ENCODE measurements at places on chromosomes 2 and 18.
A peak's percentile ranks its signal among the peaks of the same experiment; 100 is the strongest.

DNA sequence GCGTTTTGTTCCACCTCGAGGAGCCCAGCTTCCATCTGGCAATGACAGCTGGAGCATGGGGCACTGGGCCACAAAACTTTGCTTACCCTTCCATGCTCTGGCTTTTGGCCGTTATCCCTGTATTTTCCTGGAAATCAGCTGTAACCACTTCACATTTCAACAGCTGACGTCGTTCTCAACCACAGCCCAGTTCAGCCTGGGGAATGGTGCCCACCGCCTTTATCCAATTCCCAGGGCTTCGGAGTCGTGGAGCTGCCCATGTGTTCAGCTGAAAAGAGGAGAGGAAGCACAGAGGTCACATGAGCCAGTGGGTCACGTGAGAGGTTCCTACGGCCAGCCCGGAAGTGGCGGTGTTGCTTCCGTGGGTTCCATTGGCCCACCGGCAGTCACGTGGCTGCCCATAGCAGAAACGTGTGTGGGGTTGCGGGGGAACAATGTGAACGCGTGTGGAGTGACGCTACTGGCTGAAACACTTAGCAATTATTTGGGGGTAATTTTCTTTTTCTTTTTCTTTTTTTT lies 16.7 kb upstream of the EDAR start:
- H3K27me3 ChIP-seq, result no peaks in the 10 kb centered on the region
- H3K4me1 ChIP-seq, result no peaks in the 10 kb centered on the region
- no peak overlapping the region for H3K27ac ChIP-seq
- no peak overlapping the region for H3K4me3 ChIP-seq

DNA sequence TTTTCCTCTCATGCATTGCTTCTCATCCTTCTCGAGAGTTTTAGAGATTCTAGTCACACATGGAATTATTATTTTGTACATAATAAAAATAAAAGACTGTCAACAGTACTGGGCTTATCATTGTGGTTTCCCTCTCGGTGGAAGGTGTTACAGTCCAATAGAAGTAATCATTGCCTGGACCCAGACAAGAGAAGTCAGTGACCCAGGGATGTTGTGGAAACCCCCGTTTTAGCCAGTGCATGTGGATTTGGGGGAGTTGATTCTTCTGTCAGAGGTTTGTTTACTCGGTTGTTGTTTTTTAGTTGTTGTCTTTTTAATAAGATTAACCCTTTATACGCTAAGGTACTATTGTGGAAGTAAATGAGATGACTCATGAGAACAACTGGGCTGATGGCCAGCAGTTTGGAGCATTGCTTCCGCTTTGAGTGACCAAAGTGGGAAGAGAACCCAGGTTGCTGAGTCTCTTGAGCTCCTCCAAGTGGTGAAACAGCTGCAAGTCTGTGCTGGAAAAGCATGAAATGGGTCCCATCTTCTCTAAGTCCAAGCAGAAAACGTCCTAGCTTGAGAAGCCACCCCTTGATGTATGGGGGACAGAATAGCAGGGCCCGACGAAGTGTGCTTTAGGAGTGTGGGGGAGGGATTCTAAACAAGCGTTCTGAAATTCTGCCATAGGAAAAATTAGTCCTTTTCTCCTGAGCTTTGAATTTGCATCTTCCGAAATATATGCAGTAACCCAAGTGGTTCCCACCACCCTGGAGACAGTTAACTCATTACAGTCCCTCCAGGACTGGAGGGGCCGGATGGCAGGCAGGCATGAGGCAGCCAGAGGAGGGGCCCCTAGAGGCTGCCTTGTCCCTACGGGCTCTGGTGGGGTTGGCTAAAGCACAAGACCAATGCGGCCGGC lies 61.8 kb upstream of the GPR45 start:
- H3K27me3 ChIP-seq, result peaks cover 42% of the 10 kb centered on the region
- H3K4me3 ChIP-seq, result no peak overlapping the region
- peaks cover 33% of the 10 kb centered on the region for H3K4me1 ChIP-seq
- peak; percentile 16 for DNase-seq

- no peak for DNase-seq
- no peak overlapping the region for H3K4me3 ChIP-seq
- no peaks in the 10 kb centered on the region for H3K27me3 ChIP-seq
These were observed 72.5 kb downstream of the XIRP2 start for GRCh38 chr2:166960702-166961270.

DNA sequence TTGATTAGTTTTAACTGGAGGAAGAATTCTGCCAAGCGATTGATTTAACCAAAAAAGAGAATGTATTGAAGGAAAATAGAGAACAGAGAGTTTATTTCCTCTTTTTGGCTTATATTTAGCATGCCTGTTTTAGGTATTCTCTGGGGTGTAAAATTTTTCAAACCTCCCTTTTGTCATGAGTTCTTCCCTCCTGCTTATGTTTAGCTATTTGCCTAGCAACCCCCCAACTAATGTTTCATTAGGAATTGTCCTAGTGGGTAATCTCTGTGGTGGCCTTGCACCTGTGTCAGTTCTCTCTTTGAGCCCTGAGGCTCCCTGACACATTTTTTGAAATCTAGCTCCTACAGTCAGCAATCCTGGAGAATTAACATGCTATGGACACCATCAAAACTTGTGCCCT lies 12.5 kb upstream of the REG1B start:
- H3K4me3 ChIP-seq, result no peak overlapping the region
- no peaks in the 10 kb centered on the region for H3K4me1 ChIP-seq
- no peak for DNase-seq
- no peak overlapping the region for H3K27ac ChIP-seq
- no peaks in the 10 kb centered on the region for H3K27me3 ChIP-seq

- H3K36me3 ChIP-seq, result peaks cover 53% of the 10 kb centered on the region
- H3K27ac ChIP-seq, result peak overlapping the region; percentile 5
- no peaks in the 10 kb centered on the region for H3K4me1 ChIP-seq
- H3K27me3 ChIP-seq, result no peaks in the 10 kb centered on the region
- H3K4me3 ChIP-seq, result no peak overlapping the region
- no peak for DNase-seq
These were observed 61.3 kb downstream of the ATL2 start for GRCh38 chr2:38315707-38316333.

DNA sequence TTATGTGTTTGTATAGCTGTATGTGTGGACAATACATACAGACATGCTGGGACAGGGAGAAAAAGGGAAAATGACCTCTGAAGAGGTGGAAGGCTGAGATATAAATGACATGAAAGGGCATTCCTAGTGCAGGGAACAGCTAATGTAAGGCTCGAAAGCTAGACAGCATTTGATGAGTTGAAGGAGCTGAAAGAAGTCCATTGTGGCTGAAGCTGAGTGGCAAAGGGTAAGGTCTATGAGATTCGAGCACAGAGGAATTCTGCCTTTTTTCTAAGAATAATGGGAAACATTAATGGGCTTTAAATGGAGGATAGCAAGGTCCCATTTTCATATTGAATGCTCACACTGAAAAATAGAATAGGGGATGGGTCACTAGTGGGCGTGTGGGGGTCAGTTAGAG lies 23.6 kb downstream of the ADD2 start:
- no peak for DNase-seq
- H3K36me3 ChIP-seq, result peaks cover 7% of the 10 kb centered on the region
- peak overlapping the region; percentile 31 for H3K27ac ChIP-seq
- H3K27me3 ChIP-seq, result no peaks in the 10 kb centered on the region

- no peak overlapping the region for H3K4me3 ChIP-seq
- peaks cover 3% of the 10 kb centered on the region for H3K4me1 ChIP-seq
- H3K27me3 ChIP-seq, result no peaks in the 10 kb centered on the region
- no peak for DNase-seq
- H3K36me3 ChIP-seq, result peaks cover 11% of the 10 kb centered on the region
These were observed 209.5 kb downstream of the DYM start for GRCh38 chr18:49250816-49251388.

GRCh38 chr2:237691029-237691907 lies 63.9 kb downstream of the LRRFIP1 start:
- peak overlapping the region; percentile 80 for H3K4me3 ChIP-seq
- peak; percentile 57 for DNase-seq
- peaks cover 46% of the 10 kb centered on the region for H3K4me1 ChIP-seq

GRCh38 chr18:32439241-32439640 lies 31.4 kb downstream of the GAREM1 start:
- no peaks in the 10 kb centered on the region for H3K36me3 ChIP-seq
- no peaks in the 10 kb centered on the region for H3K27me3 ChIP-seq
- DNase-seq, result no peak
- H3K4me1 ChIP-seq, result peaks cover 7% of the 10 kb centered on the region
- no peak overlapping the region for H3K27ac ChIP-seq

DNA sequence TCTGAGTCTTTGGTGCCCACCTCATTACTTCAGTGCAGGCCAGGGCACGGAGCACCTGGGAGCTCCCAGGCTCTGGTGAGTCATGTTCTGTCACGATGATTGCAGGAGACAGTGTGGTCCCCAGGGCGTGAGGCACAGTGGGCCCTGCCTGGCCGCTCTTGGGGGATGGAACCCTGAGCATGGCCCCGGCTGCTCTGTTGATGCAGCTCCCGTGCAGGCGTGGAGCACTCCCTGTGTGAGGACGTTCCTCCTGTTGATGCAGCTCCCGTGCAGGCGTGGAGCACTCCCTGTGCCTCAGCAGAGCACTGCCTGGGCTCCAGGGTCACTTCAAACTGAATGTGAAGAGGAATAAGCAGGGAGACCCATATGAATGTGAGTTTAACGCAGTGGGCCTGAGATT lies 30.1 kb downstream of the COPS9 start:
- no peak overlapping the region for H3K4me3 ChIP-seq
- H3K27me3 ChIP-seq, result no peaks in the 10 kb centered on the region
- no peaks in the 10 kb centered on the region for H3K4me1 ChIP-seq
- H3K36me3 ChIP-seq, result no peaks in the 10 kb centered on the region
- no peak for DNase-seq

GRCh38 chr2:45904946-45905631 lies 253.6 kb downstream of the PRKCE start:
- no peaks in the 10 kb centered on the region for H3K36me3 ChIP-seq
- no peak for DNase-seq
- H3K4me3 ChIP-seq, result no peak overlapping the region
- H3K4me1 ChIP-seq, result peaks cover 5% of the 10 kb centered on the region

DNA sequence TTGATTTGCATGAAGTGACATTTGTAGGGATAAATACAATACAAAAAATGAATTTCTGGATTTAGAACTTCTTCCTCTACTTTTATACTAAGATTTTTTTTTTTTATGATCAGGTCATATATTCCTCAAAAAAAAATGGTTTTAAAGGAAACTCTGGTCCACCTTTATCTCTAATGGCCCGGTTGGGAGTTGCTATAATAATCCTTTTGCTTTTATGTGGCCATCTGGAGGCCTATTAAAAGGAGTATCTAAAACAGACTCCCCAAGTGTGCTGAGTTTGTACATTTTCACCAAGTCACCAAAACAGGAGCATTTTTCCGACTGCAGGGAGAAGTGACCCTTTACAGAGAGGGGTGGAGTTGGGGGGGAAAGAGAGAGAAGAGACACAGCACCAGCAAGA lies 329.2 kb upstream of the FIGN start:
- no peak overlapping the region for H3K27ac ChIP-seq
- H3K36me3 ChIP-seq, result no peaks in the 10 kb centered on the region
- H3K4me1 ChIP-seq, result peaks cover 19% of the 10 kb centered on the region
- no peak for DNase-seq
- no peak overlapping the region for H3K4me3 ChIP-seq

DNA sequence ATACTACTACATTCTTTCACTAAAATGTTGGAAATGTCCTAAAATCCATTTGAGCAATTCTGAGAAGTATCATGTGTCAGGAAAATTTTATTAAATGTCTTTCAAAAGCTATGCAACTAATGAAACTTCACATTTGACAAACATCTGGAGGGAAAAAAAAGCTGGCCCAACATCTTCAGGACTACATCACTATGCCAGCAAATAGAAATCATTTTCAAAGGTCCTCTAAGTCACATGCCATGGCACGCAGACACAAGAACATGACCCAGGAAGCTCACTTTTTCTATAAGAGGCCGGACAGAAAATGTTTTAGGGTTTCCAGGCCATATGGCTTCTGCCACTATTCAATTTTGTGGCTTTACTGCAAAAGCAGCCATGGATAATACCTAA lies 11.6 kb downstream of the KANSL3 start:
- DNase-seq, result no peak
- H3K27me3 ChIP-seq, result no peaks in the 10 kb centered on the region
- peaks cover 37% of the 10 kb centered on the region for H3K36me3 ChIP-seq
- no peak overlapping the region for H3K27ac ChIP-seq
- H3K4me1 ChIP-seq, result no peaks in the 10 kb centered on the region

DNA sequence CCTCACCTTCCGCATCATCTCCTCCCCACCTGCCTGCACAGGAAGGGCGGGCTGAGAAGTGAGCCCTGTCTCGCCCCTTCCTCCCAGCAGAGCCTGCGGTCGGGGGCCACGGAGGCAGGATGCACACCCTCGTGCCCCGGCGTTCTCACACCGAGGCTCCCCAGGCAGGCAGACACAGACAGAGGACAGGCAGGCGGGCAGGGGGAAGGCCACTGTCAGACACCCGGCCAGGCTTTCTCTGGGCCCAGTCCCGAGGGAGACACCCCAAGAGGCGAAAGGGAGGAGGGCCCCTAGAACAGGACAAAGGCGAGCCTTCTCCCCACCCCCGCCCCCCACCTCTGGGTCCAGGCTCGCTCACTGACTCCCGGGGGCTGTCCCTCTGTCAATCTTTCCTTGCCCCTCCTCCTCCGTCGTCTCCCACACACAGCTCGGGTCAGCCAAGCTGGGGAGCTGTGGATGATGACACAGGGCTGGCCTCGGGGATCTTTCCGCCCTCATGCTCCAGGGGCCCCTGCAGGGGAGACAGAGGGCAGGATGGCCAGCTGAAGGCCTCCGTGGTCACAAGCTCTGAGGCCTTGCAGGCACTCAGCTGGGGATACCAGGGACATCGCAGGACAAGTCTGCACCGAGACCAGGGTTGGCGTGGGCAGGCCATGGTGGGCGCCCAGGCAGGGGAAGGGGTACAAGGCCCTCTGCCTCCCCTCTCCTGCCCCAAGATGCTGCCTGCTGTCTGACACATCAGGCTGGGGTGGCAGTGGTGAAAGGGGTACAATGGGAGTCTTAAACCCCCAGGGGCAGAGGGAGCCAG lies 24.9 kb downstream of the BIN1 start:
- no peak for DNase-seq
- no peak overlapping the region for H3K27ac ChIP-seq
- no peaks in the 10 kb centered on the region for H3K27me3 ChIP-seq
- no peaks in the 10 kb centered on the region for H3K36me3 ChIP-seq
- no peak overlapping the region for H3K4me3 ChIP-seq

GRCh38 chr18:28723506-28723905 lies 546.6 kb upstream of the CDH2 start:
- no peaks in the 10 kb centered on the region for H3K4me1 ChIP-seq
- no peak overlapping the region for H3K27ac ChIP-seq
- 0 out of 2 replicates have a peak, but pooled peaks cover 3% of the 10 kb centered on the region for H3K36me3 ChIP-seq
- no peaks in the 10 kb centered on the region for H3K27me3 ChIP-seq

DNA sequence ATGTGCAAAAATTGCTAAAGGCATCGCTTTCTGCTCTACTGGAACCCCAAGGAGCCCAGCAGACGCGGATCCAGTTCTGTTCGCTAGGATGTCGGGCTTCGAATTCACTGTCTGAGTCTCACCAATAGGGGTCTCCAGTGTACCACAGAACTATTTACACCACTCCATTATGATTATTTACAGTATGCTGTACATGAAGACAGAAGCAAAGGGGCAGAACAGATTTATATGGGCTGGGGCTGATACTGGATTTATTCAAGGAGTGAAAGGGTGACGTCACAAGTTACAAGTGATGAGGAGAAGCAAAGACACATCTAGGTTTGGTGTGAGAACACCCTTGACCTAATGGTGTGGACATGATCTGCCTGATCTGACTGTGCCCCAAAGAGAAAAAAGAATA lies 185.3 kb upstream of the ATP5MC3 start:
- H3K4me3 ChIP-seq, result no peak overlapping the region
- H3K27me3 ChIP-seq, result peaks cover 6% of the 10 kb centered on the region
- H3K36me3 ChIP-seq, result no peaks in the 10 kb centered on the region
- DNase-seq, result peak; percentile 45
- peaks cover 7% of the 10 kb centered on the region for H3K4me1 ChIP-seq
- no peak overlapping the region for H3K27ac ChIP-seq
